COR-L47 (cell line): ENCODE measurements at places on chromosomes 3 and 15.

GRCh38 chr3:125647318-125648014 is 52.2 kb upstream of the OSBPL11 start:
- no peak for DNase-seq

GRCh38 chr3:96027718-96028117 is 786.7 kb upstream of the EPHA6 start:
- no peak for DNase-seq

GRCh38 chr3:40102182-40102581 is 207.3 kb upstream of the EIF1B start:
- DNase-seq, result no peak

GRCh38 chr3:25462495-25462894 is 34.4 kb downstream of the RARB start:
- no peak for DNase-seq

DNA sequence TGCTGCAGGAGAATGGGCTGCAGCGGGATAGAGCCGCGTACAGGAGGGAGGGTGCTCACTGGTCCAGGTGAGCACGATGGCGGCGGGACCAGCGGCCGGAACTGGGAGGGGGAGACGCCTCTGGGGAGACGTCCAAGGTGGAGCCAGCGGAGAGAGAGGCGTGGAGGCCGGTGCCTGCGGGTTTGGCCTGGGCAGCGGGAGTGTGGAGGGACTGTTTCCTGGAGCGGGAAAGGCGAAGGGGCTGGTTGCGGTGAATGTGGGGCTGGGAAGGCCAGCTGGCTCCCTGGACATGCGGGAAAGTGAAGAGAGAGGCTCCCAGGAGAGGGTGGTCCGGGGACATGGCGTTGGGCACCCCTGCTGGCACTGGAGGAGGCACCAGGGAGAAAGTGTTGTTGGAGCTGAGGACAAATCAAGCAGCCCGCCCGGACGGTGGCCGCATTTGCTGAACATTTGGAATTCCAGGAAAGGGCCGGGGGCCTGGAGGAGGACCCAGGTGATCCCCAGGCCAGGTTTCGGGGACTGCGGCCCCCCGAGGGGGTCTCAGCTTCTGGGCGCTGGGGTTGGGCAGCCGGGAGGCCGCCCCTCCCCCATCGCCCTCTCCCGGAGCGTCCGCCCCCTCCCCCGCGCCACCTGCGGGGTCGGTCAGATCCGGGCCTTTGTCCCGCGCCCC is 34.3 kb downstream of the DNAJB8 start:
- DNase-seq, result no peak

- DNase-seq, result no peak
Observed at GRCh38 chr3:40143283-40144090, 166.0 kb upstream of the EIF1B start.

- no peak for DNase-seq
Observed at GRCh38 chr3:17292556-17292955, 407.8 kb downstream of the PLCL2 start.

- no peak for DNase-seq
Observed at GRCh38 chr15:88470625-88471372, 3.3 kb downstream of the MRPS11 start.

GRCh38 chr15:47485419-47485818 is 231.9 kb upstream of the SEMA6D start:
- no peak for DNase-seq

DNA sequence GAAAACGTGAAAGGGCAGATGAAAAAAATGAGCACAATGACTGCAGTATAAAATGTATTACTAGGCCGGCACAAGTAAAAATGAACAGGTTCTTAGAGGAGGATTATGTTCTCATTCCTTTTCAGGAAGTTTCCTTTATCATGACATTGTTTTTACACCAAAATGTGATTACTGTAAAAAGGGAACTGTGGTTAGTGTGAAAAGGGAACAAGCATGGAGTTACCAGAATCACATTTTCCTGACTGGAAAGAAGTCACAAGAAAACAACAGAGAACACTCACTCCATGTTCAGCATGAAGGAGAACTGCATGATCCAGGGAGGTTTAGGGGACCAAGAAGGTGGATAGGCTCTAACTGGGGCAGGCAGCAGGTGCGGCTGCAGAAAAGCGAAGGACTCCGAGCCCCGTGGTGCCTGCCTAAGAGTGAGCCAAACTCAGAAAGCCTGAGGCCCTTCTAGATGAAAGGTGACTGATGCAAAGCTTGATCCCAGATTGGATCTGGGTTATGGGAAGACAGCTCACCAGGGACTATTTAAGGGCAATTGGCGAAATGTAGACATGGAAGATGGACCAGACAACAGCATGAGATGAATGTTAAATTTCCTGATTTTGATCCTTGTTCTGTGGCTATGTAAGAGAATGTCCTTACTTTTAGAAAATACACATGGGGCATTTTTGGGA is 77.3 kb downstream of the CCR1 start:
- no peak for DNase-seq

DNA sequence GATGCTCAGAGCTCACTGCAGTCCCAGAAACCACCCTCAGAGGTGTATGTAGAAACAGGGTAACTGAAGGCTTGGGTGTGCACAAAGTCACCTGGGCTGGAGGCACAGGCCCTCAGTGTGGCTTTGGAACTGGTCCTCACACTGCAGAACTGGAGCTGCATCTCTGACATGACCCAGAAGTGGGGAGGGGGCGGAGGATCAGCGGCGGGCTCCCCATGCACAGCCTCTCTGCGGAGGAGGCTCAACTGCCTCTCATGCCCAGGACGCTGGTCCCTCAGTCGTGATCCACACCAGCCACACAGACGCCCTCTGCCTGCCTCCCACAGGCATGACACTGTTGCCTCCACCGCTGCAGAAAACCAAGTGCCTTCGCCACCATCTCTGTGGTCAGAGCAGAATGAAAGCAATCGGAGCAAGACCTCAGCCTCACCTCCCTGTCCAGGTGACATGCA is 73.7 kb downstream of the TM2D3 start:
- DNase-seq, result peak; percentile 11

DNA sequence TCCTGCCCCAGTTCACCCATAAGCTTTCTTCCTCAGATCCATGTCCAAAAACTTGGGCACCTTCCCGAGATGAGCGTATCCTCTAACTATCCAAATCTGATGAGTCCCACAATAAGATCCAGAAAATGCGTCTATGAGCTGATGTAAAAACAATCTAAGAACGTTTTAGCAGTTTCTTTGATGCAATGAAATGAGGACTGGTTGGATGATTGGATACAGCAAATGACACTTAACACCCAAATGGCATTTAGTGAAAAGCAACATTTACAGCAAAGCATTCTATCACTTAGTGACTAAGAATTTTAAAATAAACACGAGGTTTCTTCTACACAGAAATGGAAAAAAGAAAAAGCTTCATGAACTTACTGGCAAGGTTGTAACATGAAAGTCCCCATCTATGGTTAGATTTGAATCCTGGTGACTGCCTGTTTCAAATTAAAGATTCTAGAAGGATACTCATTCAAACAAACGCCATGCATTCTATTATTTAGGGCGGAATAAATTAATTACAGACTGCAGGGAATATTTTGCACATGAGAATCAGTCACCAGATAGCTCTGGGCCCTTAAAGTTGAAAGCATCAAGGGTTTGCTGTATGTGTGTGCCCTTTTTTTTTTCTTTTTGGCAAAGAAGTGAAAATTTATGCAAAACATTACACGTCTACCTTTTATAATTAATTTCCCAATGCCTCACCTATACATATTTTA is 598.6 kb downstream of the FOXP1 start:
- DNase-seq, result no peak

DNA sequence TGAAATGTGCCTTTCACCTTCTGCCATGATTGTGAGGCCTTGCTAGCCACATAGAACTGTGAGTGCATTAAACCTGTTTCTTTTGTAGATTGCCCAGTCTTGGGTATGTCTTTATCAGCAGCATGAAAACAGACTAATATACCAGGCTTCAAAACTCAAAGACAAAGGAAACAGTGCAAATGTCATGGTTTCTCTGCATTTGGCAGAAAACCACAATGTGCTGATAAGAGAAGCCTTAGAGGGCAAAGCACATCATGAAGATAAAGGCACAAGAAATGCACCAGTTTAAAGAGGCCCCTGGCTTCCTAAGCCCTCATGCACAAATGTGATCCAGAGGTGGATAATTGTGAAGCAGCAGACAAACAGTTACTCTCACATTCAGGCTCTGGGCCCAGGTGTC is 259.2 kb downstream of the CPNE4 start:
- no peak for DNase-seq

DNA sequence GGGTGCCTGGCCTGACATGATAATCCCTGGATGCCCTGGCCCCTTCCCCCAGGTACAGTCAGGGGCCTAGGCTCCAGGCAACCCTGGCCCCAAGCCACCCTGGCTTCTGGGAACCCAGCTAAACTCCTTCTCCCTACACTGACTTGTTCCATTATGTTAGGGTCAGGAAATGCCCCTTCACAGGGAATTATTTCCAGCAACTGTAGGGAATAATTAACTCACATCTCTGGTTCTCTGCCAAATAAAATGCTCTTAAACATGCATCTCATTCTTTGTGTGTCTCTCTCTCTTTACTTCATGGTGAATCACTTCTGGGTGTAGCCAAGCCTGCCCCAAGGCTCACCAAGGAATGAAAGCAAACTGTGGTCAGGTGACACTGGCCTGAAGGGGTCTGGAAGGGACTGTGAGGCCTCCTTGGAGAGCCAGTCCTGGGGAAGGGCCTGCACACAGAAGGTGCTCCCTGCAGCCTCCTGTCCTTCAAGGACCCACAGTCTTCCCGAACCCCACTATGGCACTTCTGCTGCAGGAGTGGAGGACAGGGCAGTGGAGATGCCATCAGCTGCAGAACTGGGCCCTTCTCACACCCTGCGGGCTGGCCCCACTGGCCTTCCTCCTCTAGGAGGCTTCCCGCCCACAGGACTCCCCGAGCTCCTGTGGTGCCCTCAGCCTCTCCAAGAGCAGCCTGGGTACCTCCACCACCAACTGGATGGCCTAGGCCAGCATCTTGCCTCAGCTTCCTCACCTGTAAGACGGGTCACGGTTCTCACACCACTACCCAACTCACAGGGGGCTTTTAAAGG is 17.6 kb downstream of the TKT start:
- peak; percentile 4 for DNase-seq

GRCh38 chr3:168878655-168879054 is 782.9 kb upstream of the GOLIM4 start:
- DNase-seq, result no peak

DNA sequence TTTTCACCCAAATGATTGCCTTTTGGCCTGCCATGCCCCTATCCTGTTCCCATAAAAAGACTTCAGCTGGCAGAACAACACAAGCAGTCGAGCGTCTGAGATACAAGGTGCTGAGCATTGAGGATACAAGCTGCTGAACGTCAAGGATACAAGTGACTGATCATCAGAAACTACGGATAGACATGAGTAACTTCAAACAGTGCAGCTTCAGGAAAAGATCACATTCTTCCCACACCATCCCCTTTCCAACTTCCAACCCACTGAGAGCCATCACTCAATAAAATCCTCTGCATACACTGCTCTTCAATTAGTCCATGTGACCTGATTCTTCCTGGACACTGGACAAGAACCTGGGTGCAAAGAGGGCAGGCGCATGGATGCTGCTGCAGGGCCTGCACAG is 1198.9 kb downstream of the ROBO2 start:
- DNase-seq, result no peak

- DNase-seq, result no peak
Observed at GRCh38 chr15:71732636-71733035, 77.7 kb upstream of the NR2E3 start.

- peak; percentile 19 for DNase-seq
Observed at GRCh38 chr15:44729408-44730127, 6.8 kb upstream of the TRIM69 start.

DNA sequence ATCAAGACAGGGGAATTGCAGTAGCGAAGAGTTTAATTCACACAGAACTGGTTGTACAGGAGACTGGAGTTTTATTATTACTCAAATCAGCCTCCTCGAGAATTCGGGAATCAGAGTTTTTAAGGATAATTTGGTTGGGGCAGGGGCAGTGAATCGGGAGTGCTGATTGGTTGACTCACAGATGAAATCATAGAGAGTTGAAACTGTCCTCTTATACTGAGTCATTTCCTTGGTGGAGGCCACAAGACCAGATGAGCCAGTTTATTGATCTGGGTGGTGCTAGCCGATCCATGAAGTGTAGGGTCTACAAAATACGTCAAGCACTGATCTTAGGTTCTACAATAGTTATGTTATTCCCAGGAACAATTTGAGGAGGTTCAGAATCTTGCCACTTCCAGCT is 5.3 kb upstream of the ZNF770 start:
- DNase-seq, result no peak

GRCh38 chr3:151383956-151384355 is 597 bp downstream of the P2RY12 start:
- DNase-seq, result no peak

DNA sequence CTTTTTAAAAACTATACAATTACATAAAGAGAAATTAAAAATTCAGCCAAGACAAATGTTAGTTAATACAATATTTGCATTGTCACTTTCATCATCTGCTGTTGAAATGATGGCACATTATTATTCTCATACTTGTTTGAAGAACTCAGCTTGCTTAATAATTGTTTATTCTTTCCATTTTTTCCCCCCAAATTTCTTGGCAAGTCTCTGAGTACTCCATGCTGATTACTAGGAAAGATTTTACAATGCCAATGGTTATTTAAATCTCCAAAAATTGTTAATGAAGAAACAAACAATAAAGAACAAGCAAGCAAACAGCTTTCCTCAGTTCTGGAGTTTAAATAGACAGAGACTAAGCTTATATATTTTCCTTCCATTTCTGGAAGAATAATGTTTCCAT is 15.1 kb upstream of the STXBP5L start:
- no peak for DNase-seq

DNA sequence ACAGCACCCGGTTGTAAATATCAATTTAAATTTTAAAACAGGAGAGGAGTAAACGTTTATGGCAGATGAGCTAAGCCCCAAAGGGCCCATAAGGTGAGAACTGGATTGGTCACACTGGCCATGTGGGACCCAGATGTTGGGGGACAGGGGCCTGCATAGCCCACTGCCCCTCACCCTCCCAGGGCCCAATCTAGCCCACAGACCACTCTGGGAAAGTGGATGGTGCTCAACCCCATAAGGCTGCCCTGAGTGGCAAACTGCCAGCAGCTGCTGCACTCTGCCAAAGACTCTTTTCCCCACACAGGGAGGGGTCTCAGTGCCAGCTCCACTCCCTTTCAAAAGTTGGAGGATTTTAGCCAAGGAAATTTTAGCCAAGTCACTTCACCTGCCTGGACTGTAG is 42.5 kb downstream of the CCDC12 start:
- no peak for DNase-seq

- DNase-seq, result no peak
Observed at GRCh38 chr15:32222716-32223115, 180.4 kb downstream of the GOLGA8K start.

GRCh38 chr3:68163062-68163461 is 508.6 kb upstream of the SUCLG2 start:
- DNase-seq, result no peak

- no peak for DNase-seq
Observed at GRCh38 chr3:195803289-195803908, 8.3 kb downstream of the MUC4 start.

- DNase-seq, result no peak
Observed at GRCh38 chr3:116741467-116741866, 31.9 kb downstream of the TUSC7 start.

DNA sequence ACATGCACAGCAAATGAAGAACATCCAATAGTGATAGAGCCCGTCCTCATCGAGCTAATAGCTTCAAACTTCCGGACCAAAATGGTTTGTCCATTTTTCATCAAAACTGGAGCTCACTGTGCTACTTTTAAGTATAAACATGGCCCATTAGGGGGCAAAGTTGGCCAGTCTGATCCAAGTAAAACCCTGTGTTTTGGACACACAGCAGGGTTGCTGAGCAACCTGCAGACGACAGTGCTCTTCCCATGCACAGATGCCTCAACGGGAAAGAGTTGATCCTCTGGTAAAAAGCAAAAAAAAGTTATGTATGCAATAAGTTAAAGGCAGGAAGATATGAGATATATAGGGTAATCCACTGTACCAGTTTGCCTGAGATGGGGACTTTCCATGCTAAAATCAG is 244.0 kb upstream of the THBS1 start:
- no peak for DNase-seq
